ENCODE measurements at places on chromosomes 4 and X.

GRCh38 chrX:71545364-71545763, 12.5 kb downstream of the OGT start:
- no peak for DNase-seq

DNA sequence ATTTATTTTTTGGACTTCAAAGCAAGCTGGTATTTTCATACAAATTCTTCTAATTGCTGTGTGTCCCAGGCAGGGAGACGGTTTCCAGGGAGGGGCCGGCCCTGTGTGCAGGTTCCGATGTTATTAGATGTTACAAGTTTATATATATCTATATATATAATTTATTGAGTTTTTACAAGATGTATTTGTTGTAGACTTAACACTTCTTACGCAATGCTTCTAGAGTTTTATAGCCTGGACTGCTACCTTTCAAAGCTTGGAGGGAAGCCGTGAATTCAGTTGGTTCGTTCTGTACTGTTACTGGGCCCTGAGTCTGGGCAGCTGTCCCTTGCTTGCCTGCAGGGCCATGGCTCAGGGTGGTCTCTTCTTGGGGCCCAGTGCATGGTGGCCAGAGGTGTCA, 15.3 kb downstream of the FGFR3 start:
- DNase-seq = no peak

GRCh38 chrX:40644176-40644575, 3.2 kb downstream of the CXorf38 start:
- peak; percentile 2 for DNase-seq

- DNase-seq = no peak
These were observed 378.1 kb upstream of the FTHL17 start for GRCh38 chrX:31449965-31450364.

DNA sequence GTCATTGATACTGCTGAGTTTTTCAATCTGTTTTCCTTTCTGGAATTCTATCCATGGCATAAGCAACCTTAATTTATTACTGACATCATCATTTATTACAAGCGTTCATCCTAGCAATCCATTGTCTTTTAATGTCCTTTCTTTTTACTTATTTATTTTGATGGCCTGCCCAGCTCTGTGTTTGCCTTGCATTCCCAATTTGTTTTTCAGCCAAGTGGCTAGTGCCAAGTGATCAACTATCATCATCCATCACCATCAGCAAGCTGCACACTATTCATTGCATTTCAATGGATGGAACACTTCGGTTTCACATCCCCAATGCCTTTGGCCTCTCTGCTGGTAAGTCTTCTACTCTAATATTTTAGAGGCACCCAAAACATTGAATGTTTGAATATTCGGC, 831.7 kb upstream of the EPHA5 start:
- no peak for DNase-seq

DNA sequence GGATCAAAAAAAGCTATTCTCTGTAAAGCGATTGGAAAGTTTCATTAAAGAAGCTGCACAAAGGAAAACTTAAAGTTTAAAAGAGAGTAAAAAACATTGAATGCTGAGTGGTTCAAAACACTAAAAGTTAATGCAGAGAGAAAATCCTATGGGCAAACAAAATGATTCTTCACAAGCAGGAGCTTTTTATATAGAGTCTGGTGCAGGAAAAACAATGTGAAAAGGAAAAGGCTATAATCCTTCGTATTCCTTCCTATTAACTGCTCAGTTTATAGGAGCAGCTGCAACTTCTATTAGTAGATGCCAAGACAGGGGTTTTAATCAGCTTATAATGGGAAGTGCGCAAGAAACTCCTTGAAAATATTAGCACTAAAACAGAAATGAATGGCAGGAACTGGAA, 100.7 kb downstream of the PDGFC start:
- DNase-seq = no peak

DNA sequence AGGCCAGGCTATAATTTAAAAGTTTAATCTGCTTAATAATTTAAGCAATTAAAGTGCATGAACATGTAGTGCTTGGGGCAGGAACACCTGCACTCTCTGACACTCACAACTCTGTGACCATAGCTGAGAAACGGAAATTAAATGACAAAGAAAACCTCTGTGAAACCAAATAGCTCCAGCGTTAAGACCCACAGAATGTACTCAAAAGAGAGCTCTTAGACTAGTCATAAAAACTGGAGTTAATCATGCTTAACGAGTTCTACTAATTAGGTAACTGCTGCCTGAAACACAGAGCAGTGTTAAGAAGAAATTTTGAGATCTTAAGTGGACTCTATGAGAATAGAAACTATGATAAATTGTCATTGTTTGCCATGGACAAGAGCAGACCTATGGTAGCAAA, 174.4 kb upstream of the SPIN4 start:
- DNase-seq = no peak

GRCh38 chr4:26136615-26137014, 184.2 kb upstream of the RBPJ start:
- DNase-seq = no peak

DNA sequence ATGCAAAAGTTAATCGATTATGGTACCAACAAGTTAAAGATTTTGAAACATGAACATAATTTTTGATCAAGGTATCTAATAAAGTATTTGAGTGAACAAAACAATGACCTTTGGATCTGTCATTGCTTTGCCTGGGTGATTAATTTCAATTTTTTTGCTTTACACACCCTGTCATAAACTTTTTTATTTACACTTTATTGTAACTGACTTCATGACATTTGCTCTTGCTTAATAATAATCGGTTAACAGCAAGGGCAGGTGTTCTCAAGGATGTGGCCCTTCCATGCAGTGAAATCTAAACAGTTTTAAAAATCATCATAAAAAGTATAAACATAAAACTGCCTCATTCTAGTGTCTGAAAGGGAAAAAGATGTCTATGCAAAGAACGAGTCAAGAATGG, 24.1 kb downstream of the ATOH1 start:
- no peak for DNase-seq

DNA sequence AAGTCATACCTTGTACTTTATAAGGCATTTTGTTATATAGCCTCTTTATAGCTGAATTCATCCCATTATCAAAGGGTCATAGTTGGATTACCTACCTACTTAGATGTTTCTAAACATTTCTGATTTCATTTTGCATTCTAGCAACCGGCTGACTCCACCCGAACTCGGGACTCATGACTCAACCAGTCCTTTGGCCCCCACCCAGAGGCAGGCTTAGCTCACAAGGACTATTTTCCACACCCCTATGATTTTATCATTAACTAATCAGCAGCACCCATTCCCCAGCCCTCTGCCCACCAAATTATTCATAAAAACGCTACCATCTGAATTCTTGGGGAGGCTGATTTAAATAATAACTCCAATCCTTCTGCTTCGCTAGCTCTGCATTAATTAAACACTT, 79.9 kb upstream of the EGFL6 start:
- DNase-seq = peak; percentile 70

DNA sequence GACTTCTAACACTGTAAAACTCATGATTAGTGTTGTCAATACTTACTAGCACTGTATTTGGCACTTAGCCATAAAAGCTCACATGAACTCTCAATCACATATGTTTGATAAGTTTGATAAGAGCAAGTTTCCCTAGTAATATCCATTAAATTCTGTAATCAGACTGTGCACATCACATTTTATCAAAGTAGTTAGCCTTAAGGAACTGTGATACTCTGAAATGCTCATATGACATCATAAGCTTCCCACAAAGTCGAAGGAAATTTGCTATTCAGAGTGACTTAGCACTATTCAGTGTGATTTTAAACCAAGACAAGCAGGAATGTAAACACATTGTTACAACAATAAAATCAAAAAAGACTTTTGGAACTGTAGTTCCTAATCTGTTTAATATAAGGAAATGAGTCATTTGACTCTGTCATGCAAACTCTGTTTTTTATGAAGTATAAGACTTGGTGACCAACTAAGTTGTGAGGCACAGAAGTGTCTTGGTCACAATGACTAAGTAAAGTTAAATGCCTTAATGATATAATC, 6.7 kb downstream of the SLC7A11 start:
- peak; percentile 55 for DNase-seq

DNA sequence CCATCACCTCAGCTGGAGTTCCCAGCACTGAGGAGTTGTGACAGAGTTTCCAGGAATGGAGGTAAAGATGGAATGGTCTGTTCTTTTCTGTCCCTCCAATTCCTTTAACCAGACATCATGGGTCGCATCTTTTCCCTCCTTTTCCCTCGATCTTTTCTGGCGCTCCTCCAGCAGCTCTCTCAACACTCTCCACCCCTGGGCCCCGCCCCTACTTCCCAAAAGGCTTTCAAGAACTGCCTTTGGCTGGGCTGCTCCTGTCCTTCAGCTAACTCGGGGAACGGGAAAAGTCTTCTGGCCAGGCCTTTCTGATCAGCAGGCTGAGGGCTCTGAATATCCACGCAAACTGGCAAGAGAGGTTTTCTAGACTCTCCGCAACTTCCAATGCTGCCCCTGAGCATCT, 34.0 kb downstream of the UTP14A start:
- no peak for DNase-seq

DNA sequence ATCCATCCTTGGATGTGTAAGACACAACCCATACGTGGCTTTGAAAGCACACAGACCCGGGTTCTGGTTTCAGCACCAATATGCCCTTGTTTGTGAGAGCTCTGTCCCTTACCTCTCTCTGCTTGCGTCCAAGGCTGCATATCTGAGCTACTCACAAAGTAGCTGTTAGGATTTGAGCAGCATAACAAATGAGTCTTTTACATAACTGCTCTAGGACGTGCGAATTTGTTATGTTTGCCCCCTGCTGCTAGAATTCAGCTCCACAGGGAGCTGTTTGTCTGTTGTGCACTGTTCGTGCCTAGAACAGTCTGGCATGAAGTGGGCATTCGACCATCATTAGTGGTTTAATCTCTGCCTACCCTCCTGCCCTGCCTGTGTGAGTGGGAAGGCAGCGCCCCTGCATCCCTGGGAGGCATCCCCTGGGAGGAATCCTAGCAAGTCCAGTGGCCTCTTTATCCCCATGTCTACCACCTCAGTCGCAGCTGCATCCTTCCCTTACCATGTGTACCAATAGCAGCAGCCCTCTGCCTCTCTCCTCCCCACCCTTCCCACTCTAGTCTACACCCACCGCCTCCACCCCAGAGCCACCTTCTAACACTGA, 42.1 kb downstream of the SLC2A9 start:
- DNase-seq = peak; percentile 38

DNA sequence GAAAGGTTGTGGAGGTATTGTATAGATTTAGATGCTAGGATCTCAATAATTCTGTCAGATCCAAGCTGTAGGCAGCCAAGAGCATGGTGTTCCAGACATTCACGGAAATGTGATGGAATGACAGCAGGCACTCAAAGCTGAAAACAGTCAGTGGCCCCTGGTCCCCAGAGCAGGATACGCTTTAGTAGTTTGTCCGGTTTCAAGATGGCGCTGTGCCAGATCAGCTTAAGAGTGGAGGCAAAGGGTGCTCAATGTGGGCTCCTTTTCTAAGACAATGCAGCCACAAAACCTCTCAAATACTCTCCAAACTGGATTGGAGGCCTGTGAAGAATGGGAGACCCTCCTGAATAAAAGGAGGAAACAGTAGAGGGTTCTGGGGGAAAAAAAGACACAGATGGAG, 291.2 kb upstream of the HS3ST1 start:
- DNase-seq = no peak

- peak; percentile 3 for DNase-seq
These were observed 55.5 kb downstream of the PJA1 start for GRCh38 chrX:69109706-69110105.

DNA sequence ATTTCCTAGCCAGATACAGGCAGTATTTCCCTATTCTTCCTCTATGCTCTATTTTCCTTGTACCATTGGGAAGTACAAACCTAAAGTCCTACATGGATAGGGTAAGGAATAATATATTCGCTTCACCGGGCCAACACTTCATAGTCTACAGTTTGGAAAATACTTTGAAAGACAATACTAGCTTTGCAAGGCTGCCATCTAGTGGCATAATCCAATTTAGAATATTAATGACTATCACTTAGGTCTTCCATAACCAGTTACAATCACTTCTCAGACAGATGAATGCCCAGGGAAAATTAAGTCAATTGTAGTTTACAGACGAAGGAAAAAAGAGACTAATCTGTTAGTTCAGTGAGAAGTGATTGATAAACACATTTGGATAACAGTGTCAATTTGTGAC, 141.0 kb upstream of the FAM47C start:
- DNase-seq = peak; percentile 0

DNA sequence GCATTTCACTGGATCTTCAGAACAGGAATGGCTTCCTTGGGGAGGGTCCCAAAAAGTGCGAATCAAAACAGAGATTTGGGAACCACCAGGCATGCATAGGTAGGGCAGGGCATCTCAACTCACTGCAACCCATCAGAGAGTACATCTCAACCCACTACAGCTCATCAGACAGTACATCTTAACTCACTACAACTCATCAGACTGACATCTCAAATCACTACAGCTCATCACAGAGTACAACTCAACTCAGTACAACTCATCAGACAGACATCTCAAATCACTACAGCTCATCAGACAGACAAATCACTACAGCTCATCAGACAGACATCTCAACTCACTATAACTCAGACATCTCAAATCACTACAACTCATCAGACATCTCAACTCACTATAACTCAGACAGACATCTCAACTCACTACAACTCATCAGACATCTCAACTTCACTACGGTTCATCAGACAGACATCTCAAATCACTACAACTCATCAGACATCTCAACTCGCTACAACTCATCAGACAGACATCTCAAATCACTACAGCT, 47.5 kb upstream of the CLDN34 start:
- no peak for DNase-seq

- DNase-seq = no peak
These were observed 59.9 kb downstream of the KIT start for GRCh38 chr4:54717694-54718093.

All from brain microvascular endothelial cell (primary cell).